ENCODE measurements at places on chromosomes 12 and 14.

GRCh38 chr14:33590891-33591630 lies 359.8 kb downstream of the EGLN3 start:
- DNase-seq = no peak

GRCh38 chr12:92469837-92470236 lies 233.0 kb upstream of the PLEKHG7 start:
- no peak for DNase-seq

- no peak for DNase-seq
Measured at GRCh38 chr12:29944269-29945000, 160.7 kb upstream of the TMTC1 start.

- no peak for DNase-seq
Measured at GRCh38 chr14:75181293-75182062, 5.1 kb upstream of the TMED10 start.

- no peak for DNase-seq
Measured at GRCh38 chr12:53683983-53684382, 8.1 kb upstream of the ATP5MC2 start.

DNA sequence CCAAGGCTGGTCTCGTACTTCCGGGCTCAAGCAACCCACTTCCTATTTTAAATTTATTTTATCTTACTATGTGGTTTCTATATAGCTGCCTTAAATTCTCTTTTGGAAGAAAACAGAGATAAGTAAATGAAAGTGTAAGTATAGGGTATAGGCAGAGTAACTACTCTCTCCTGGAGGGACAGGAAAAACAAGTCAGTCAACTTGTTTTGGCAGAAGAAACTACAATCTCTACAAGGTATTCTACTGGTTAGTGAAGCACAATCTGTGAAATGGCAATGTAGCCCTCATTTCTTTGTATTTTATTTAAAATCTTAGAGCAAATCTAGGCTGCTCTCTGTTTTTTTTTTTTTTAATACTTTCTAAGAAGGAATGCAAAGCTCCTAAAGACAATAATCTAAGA lies 55.4 kb downstream of the UBR7 start:
- DNase-seq = no peak

- DNase-seq = peak; percentile 21
Measured at GRCh38 chr12:104490186-104490585, 33.4 kb downstream of the CHST11 start.

DNA sequence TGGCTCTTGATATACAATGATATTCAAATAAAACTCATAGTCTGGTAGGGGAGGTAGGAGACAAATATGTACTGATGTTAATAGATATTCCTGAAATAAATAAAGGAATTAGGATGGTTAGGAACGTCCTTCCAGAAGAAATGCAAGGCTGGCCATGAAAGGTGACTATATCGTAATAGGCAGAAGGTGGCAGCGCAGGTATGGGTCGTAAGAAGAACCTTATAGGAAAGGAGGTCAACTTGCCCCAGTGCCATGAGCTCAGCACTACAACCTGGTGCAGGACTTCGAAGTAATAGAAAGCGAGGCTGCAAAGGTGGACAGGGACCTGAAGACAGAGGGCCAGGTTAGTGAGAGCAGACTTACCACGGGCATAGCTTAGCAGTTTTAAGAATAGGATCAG lies 55.3 kb upstream of the FGD4 start:
- no peak for DNase-seq

GRCh38 chr14:51576117-51576430 lies 75.6 kb upstream of the FRMD6 start:
- no peak for DNase-seq

DNA sequence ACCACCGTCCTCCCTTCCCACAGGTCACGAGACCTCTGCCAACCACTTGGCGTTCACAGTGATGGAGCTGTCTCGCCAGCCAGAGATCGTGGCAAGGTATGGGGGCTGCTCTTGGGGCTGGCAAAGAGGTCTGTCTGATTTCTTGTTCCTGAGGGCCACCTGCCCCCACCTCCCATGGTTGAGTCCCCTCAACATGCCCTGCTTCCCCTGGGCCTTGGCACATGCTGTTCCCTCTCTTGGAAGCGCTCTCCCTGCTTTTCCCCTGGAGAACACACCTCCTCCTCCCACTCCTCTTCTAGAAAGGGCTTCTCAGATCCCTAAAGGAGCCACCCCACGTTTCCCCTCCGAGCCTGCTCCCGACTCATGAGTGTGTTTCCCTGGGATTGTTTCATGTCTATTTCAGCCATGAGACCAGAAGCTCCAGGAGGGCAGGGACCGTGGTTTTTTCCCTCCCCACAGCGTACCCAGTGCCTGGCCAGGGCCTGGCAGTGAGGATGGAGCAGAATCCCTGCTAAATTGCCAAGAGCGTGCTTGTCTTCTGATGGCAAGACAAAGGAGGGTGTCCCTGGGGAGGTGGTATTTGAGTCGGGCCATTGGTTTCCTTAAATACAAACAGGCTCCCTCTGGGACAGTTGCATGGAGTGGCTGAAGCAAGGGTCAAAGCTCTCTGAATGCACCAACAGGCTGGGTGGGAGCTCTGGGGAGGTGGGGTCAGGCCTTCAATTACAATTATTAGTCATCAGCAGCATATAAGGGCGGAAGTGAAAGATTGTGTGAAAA lies 34.1 kb downstream of the CYP46A1 start:
- DNase-seq = no peak

GRCh38 chr14:100079726-100080005 lies 14.4 kb downstream of the EVL start:
- DNase-seq = no peak
